Iris pigment epithelial cell (primary cell): ENCODE measurements at places on chromosomes 5 and 9.

GRCh38 chr9:72396247-72397091 lies 31.5 kb upstream of the ZFAND5 start:
- peak; percentile 96 for DNase-seq

GRCh38 chr9:79195879-79196278 lies 375.9 kb upstream of the TLE4 start:
- DNase-seq: peak; percentile 90

DNA sequence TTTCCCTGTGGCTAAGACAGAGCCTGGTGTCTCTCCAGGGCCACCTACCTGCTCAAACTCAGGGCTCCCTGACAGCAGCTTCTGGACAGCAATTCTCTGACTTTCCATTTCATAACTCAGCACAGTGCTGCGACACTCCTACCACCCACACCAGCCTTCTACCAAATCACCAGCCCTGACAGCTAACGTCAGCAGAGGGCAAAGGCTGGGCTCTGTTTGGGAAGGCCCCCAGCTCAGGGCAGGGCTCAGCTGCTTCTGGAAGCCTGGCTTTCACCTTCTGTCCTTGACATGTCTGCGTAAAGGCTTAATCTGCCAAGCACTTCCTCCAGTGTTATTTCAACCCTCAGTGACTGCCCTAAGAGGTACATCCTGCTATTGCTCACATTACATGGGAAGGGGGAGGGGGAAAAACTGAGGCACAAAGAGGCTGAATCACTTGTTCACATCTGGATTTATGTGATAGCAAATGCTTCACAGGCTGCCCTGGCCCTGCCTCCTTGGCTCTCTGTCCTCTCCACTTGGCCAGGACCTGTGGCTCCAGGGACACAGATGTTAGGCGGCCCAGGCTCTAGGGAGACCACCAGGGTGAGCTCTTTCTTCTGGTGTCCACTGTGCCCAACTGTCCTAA lies 102.5 kb upstream of the PANK3 start:
- DNase-seq: peak; percentile 40

- peak; percentile 61 for DNase-seq
Observed at GRCh38 chr9:91949946-91950664, at the start of gene ROR2. ROR2 (minus strand) TSS chr9:91950228.

DNA sequence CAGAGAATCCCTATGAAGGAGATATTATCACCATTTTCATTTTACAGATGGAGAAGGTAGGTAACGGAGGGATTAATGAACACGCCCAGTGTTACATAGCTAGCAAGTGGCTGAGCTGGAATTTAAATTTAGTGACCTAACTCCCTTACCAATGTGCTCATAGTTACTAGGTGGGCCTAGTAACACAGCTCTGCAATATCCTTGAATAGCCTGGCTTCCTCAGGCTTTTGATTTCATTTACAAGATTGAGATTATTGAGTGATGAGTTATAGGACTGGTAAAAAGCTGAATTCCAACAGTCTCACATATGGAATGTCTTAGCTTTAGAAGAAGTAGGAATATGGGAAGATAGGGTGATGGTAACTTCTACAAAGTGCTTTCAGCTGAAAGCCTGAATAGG lies 336.3 kb upstream of the KIF2A start:
- DNase-seq: no peak

DNA sequence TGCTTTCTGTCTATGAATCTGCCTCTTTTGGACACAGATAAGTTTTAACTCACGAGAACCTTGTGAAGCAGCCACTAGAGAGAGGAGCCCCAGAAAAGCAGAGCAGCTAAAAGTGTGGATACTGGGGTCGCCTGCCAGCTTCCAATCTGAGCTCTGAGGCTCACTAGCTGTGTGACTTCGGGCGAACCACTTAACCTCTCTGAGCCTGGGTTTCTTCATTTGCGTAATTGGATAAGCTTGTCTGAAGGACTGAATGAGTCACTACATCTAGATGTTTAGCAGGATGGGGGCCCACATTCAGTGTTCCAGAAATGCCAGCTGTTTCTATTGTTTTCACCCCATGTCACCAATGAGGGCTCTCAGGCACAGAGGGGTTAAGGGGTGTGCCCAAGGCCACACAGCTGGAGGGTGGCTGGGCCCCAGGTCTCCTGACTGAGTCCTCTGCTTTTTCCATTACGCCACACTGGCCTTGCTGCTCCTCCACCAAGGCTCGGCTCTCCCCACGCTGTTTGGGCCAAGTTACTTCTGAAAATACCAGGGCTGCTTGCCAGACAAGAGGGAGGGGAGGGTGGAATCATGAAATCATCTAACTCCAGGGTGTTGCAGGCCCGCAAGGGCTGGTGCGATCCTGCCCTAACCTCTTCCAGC lies 36.2 kb downstream of the SH3PXD2B start:
- peak; percentile 99 for DNase-seq

GRCh38 chr9:120692901-120693699 lies 21.2 kb downstream of the MEGF9 start:
- DNase-seq: peak; percentile 56

GRCh38 chr5:74935752-74936091 lies 69.5 kb upstream of the FAM169A start:
- DNase-seq: no peak

DNA sequence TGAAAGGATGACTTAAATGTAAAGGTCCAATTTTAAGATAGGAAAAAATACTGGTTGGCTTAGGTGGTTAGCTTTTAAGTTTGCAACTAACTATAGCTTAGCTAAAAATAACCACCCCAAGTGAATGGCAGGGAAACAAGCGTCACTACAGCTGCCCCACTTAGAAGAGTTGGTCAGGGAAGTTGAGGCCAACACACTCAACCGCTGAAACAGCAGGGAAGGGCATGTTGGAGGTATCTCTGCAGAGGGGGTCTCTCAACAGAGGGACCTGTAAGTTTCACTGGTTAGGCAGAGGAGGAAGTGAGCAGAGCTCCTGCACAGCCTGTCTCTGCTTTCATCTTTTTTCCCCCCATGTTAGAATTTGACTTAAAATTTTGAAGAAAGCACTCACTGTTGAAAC lies 75.3 kb downstream of the LHFPL2 start:
- no peak for DNase-seq

GRCh38 chr9:135665795-135666189 lies 2.7 kb downstream of the LCN9 start:
- no peak for DNase-seq

- no peak for DNase-seq
Observed at GRCh38 chr5:134460551-134460950, 48.9 kb upstream of the CDKN2AIPNL start.

- no peak for DNase-seq
Observed at GRCh38 chr5:90267646-90268045, 141.9 kb downstream of the CETN3 start.

GRCh38 chr9:99030610-99031109 lies 74.3 kb upstream of the TGFBR1 start:
- no peak for DNase-seq

- DNase-seq: peak; percentile 38
Observed at GRCh38 chr5:14240359-14240758, 97.2 kb downstream of the TRIO start.

GRCh38 chr5:120162321-120162720 lies 301.8 kb upstream of the PRR16 start:
- no peak for DNase-seq

DNA sequence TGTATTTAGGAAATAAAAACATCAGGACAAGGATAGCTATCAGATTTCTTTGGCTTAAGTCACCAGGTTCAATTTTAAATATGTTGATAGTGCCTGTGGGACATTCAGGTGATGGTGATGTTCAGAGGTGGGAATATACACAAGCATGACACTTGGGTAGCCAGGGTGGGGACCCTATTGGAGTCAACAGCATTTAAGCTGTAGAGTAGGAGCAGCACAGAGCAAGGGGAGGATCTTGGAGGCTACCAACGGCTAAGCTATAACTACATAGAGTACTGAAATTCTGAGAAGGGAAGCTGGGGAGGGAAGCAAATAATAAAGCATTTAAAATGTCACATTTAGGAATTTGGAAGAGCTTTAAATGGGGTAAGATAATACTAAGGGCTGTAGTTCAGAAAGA lies 177.7 kb downstream of the CPLANE1 start:
- DNase-seq: no peak

DNA sequence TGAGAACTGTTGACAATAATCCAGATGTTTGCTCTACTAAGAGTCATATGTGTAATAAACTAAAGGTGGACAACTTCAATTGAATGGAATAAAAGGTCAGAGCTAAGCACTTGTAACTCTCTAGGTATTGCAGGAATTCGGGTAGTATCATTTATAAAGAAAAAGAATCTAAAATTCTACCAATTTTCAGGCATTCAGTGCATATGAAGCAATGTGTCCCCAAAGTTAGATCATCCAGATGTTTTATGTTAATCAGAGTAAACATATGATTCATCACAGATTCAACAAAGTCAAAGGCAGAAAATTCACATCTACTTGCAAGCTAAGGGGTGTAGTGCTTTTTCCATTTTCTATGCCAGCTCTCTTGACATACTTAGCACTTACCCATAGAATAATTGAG lies 477.1 kb downstream of the PDE4D start:
- DNase-seq: peak; percentile 66

DNA sequence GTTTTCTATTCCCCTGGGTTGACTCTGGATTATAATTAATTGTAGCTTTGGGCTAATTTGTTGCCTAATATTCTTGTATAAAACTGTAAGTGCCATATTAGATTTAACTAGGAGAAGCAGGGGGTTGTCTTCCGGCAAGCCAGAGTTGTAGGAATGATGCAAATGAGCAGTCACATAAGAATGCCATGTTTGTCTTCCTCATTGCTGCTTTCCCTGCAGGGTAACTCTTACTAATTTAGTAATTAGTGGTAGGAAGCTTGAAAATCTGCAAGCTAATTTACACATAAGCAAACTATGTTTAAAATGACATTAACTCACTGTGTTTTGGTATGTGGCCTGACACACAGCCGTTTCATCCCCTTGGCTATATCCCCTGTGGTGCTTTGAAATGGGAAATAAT lies 527.8 kb downstream of the KCTD16 start:
- DNase-seq: peak; percentile 24

- DNase-seq: no peak
Observed at GRCh38 chr9:105023788-105024187, 95.8 kb upstream of the ABCA1 start.

GRCh38 chr5:77561965-77562364 lies 69.8 kb upstream of the WDR41 start:
- no peak for DNase-seq

DNA sequence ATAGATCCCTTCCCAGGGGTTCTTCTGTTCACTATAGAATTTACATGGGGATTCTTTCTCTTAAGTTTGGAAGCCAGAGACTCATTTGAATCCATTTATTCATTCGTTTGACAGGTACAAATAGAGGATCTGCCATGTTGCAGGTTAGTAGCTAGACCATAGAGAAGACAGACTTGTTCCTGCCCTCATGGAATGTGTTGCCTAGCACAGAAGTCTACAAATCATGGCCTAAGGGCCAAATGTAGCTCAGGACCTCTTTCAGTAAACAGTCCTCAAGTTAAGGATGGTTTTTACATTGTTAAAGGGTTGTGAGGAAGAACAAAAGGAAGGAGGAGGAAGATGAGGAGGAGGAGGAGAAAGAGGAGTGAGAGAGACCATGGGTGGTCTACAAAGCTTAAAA lies 114.7 kb upstream of the SLC44A1 start:
- no peak for DNase-seq

- peak; percentile 71 for DNase-seq
Observed at GRCh38 chr5:73376618-73377170, 71.9 kb downstream of the FOXD1 start.

DNA sequence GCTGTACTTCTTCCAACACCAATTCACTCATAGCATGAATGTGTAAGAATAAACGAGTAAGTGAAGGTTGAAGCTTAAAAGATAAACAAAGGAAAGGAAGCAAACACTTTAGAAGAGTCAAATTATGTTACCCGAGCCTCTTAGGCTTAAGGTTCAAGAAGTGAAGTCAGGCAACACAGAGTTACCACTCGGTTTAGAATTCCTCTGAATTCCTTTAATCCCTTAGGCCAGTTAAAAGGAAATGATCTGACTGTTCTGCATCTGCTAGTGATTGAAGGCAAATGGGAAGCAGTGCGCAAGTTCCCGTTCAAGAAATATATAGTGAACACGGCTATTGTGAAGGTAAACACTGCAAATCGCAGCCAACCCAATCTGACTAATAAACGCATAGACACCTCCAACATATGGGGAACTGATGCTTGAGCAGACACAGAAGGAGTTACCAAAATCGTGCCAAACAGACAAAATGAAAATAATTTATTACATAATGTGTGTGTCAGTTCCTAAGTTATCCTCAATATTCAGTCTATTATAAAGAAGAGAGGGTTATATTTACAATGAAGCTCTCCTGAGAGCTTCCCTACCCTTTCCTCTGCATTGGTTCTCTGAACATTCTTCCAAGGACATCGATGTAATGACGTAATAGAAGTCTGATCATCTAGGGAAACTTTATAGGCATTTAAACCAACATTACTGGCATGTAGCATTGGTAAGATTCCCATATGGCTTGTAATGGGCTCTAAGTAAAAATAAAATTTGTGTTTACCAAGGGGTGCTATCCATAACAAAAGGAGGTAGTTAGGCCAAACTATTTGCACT lies 837.1 kb upstream of the ZNF608 start:
- no peak for DNase-seq

DNA sequence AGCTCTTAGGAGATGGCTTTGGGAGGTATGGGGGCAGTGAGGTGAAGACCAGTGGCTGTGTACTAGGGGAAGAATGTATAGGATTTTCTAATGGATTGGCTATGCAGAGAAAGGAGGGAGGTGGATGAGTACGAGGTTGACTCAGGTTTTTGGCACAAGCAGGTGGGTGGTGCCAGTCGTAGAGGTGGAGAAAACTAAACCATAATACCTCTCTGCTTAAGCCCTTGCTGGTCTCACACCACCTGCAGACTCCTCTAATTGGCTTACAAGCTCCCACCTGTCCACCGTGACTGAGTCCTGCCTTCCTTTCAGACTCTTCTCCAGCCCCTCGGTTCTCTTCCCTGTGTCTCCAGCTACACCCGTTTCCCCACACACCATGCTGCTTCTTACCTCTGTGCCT lies 521.7 kb upstream of the CLINT1 start:
- no peak for DNase-seq

- no peak for DNase-seq
Observed at GRCh38 chr9:6673326-6674025, 27.9 kb upstream of the GLDC start.

DNA sequence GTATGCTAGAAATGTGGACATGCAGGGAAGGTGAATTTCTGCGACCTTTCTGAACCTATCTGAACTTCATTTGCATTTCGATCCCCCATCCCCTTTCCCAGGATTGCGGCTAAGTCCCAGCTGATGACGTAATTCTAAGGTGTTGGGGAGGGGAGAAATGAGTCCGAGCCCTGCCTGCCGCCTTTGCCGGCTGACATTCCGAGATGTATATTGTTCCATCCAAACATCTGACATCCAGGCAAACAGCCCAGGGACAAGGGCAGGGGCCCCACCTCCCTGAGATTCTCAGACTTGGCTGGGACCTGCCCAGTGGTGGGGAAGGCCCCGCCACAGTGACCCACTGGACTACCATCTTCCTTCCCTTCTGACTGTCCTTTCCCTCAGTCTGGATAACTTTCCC lies 494.6 kb downstream of the ENC1 start:
- DNase-seq: no peak

- DNase-seq: no peak
Observed at GRCh38 chr5:18159331-18159730, 525.1 kb downstream of the TAF11L14 start.

- no peak for DNase-seq
Observed at GRCh38 chr9:97237311-97237786, 70.1 kb upstream of the CCDC180 start.
